ENCODE measurements at places on chromosomes 11 and 22.

DNA sequence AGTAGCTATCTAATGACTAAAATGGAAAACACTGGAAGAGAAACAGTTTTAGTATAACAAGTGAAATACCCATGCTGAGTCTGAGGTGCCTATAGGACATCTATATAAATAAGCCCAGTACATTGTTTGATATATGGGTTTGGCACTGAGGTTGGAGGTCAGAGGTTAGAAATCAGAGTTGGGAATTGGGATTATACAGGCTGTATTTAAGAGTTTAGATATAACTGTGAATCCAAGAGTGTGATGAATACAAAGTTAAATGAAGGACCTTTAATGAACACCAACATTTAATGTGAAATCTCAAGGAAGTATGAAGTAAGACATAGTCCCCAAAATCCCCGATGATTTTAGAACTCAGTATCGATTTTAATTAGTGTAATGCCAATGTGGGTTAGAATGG is 3.1 kb upstream of the HBD start:
- DNase-seq: no peak

DNA sequence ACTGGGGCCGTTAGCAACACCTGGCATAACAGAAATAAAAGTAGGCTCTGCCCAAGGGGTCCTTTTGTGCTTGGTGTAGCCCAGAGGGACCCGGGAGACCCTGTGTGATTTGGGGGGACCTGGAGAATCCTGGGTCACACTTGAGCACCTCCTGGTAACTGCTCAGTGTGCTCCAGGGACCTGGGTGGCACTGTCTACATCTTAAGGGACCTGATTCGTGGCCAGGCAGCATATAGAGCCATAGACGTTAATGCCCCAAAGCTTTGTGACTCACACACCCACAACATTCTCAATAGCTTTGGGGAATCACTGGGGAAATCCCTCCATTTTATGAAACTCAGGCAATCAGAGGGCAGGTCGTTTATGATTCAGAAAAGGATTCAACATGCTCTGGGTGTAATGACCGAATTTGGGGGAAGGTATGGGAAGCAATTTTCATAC is 3.6 kb upstream of the IGF2 start:
- no peak for DNase-seq

- DNase-seq: peak; percentile 57
Observed at GRCh38 chr22:30386960-30387827, at the start of gene RNF215. Gene RNF215 (minus strand): TSS chr22:30387411. CDS start chr22:30387313, 98 bp downstream.

DNA sequence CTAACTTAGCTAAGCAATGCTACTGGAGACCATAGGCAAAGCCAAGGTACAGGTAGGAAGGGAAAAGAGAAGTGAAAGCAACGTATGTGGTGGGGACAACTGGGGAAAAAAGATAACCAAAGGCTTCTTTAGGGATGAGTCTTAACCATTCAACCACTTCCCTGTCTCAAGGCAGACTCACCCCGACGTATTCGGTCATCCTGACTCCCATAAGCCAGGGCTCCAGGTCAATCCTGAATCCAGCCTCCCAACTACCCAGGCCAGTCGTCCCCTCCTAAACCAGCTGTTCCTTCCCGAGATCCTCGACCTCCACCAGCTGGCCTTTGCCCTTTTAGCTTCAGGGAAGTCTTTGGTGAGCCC is 330 bp downstream of the ACP2 start:
- DNase-seq: no peak

DNA sequence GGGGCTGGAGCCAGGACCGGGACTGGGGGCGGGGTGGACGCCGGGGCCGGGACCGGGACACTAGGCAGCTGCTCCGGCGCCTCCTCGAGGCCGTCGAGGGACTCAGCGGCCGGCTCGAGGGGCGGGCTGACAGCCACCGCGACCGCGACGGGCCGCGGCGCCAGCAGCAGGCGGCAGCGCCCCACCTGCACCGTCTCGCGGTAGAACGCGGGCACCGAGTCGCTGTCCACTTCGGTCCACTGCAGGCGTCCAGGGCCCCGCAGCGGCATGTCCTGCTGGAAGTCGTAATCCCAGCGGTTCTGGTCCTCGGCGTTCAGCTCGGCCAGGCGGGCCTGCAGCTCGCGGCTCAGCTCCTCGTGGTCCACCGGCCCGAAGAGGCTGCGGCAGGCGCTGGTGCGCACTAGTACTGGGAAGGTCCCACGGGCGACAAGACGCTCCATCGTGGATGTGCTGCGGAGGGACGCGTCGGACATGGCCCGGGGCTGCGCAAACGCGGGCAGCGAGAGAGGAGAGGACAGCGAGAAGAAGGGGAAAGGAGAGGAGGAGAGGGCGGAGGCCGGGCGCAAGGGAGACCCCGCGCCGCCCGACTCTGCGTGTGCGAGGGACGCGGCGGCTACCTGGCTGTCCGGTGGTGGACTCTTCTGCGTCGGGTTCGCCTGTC is 428 bp downstream of the CDKN1C start:
- DNase-seq: no peak

- DNase-seq: no peak
Observed at GRCh38 chr11:5467527-5467926, 18.4 kb downstream of the OR51I2 start.

DNA sequence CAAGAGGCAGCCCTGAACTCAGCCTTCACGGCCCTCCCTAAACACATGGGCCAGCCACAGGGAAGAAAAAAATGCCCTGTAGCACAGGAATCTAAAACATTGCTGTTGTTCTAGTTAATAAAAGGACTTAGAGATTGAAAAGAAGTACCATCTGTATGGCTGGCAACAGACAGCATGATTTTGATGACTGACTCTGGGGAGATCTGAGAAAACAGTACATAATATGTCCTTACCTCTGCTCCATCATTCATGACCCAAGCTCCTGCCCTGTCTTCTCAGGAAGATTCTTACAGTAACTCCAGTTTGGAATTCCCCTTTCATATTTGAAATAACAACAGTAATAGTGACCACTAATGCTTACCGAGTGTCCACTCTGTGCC is 244.2 kb downstream of the ETS1 start:
- no peak for DNase-seq

- no peak for DNase-seq
Observed at GRCh38 chr11:118442301-118442700, 6.0 kb downstream of the KMT2A start.

GRCh38 chr11:59261150-59261549 is 48.4 kb upstream of the MPEG1 start:
- no peak for DNase-seq

- DNase-seq: no peak
Observed at GRCh38 chr11:69746140-69746539, 29.0 kb downstream of the FGF4 start.

DNA sequence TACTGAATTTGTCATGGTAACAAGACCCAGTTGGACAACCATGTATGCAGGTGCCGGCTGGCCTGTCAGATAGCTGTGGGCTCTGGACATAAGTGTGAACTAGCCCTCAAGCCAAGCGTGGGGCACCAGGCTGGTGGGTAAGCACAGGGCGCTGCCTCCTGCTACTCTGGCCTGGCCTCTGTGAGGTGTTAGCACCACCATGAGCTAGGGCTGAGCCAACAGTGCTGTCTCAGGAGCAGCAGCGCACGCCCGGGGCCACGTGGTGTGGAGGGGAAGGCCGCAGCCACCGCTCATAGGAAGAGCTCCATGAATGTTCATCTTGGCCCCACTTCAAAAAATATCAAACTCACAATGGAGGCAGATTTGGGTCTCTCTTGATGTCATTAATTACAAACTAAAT is 35.3 kb upstream of the GNB1L start:
- no peak for DNase-seq

- no peak for DNase-seq
Observed at GRCh38 chr11:116534270-116534975, 238.4 kb downstream of the BUD13 start.

GRCh38 chr11:28518825-28519224 is 410.6 kb downstream of the METTL15 start:
- DNase-seq: no peak
